ENCODE measurements at places on chromosomes 12 and 14. TPM values are rescaled to one million over a fixed set of nuclear protein-coding genes. Genes with fewer than 3 reads are reported as not detected.

The POTEM gene
- not detected for total RNA-seq

The CPNE6 gene
- total RNA-seq: not detected

The ANKRD52 gene
- 10.9 TPM for total RNA-seq

The PTPN6 gene
- total RNA-seq: 5.4 TPM

The SLC6A15 gene
- total RNA-seq: 3.0 TPM

The GPD1 gene
- total RNA-seq: under 0.01 TPM

The CCDC38 gene
- total RNA-seq: not detected

The PEBP1 gene
- 253 TPM for total RNA-seq

The GPR84 gene
- not detected for total RNA-seq

The P2RX2 gene
- not detected for total RNA-seq

The SRRM4 gene
- not detected for total RNA-seq

The TAS2R30 gene
- not detected for total RNA-seq

Data from bronchus fibroblast of lung (primary cell).